H1 (cell line): ENCODE measurements at places on chromosomes 4 and X.
A peak's percentile ranks its signal among the peaks of the same experiment; 100 is the strongest.

GRCh38 chr4:38734446-38734845 lies 48.3 kb downstream of the TLR10 start:
- H3K36me3 ChIP-seq: no peaks in the 10 kb centered on the region
- H3K27ac ChIP-seq: no peak overlapping the region
- H3K4me3 ChIP-seq: no peak overlapping the region
- H3K27me3 ChIP-seq: no peaks in the 10 kb centered on the region

DNA sequence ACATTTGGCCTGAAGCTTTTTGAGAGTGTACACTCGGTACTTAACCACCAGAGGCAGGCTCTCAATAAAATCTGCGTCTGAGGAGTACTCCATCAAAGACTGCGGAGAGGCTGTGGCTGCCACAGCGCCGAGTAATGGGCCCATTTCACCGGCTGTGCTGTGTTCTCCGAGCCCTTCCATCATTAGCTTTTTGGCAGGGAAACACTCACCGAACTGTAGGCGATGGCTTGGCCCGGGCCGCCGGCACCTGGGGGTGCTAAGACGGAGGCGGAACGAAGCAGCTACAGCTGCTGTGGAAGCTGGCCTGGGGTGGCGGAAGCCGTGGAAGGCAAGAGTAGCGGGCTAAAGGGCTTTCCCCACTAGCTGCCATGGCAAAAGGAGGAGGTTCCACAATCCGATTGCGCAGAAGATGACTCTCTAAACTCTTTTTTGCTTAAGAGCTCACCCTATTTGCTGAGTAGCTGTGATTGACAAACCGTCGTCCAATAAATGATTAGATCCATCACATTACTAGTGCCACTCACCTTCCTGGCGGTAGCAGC lies 48.5 kb upstream of the PABPC1L2A start:
- peak; percentile 60 for DNase-seq
- H3K27me3 ChIP-seq: no peaks in the 10 kb centered on the region
- no peak overlapping the region for H3K27ac ChIP-seq
- H3K4me1 ChIP-seq: no peaks in the 10 kb centered on the region
- H3K36me3 ChIP-seq: no peaks in the 10 kb centered on the region
- peak overlapping the region; percentile 53 for H3K4me3 ChIP-seq

DNA sequence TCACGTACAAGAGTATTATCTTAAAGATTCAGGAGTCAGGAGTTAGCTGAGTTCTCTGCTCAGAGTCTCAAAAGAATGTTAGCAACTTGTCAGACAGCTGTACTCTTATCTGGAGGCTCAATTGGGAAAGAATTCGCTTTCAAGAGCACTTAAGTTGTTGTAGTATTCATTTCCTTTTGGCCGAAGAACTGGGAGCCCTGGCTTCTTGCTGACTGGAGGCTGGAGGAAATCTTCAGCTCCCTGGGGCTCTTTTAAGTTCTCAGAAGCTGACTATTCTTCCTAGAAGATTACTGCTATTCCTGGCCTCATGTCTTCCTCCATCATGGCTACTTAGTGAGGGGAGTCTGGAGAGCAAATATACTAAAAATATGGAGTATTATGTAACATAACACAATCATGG lies 587.2 kb downstream of the EPHA5 start:
- H3K4me3 ChIP-seq: no peak overlapping the region
- H3K4me1 ChIP-seq: no peaks in the 10 kb centered on the region
- no peak overlapping the region for H3K27ac ChIP-seq
- no peaks in the 10 kb centered on the region for H3K36me3 ChIP-seq

DNA sequence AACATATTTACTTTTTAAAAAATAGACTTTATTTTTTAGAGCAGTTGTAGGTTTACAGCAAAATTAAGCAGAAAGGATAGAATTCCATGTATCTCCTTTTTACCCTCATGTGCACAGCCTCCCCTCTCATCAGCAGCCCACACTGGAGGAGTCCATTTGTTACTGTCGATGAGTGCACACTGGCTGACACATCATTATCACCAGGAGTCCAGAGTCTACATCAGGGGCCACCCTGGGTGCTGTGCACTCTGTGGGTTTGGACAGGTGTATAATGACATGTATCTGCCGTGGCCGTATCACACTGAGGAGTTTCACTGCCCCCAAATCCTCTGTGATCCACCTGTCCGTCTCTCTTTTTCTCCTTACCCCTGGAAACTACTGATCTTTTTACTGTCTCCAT lies 26.3 kb downstream of the TBC1D14 start:
- no peaks in the 10 kb centered on the region for H3K4me1 ChIP-seq
- no peaks in the 10 kb centered on the region for H3K36me3 ChIP-seq
- H3K4me3 ChIP-seq: no peak overlapping the region
- H3K27me3 ChIP-seq: no peaks in the 10 kb centered on the region
- no peak overlapping the region for H3K27ac ChIP-seq

DNA sequence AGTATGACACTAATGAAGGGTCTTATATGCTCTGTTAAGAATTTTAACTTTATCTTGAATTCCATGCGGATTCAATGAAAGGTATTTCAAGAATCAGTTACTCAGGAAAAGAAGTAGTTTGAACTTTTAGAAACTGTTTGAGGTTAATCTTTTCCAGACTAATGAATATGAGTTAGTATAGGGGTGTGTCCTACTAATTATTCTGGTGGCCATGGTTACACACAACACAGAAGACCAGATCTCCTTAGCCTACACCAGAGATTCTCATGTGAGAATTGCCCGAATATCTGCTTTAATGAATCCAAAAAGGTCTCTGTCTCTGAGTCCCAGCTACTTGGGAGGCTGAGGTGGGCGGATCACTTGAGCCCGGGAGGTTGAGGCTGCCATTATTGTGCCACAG lies 100.4 kb downstream of the MMRN1 start:
- H3K27ac ChIP-seq: no peak overlapping the region
- no peaks in the 10 kb centered on the region for H3K36me3 ChIP-seq
- H3K4me3 ChIP-seq: no peak overlapping the region
- no peaks in the 10 kb centered on the region for H3K27me3 ChIP-seq
- DNase-seq: no peak

- H3K4me1 ChIP-seq: no peaks in the 10 kb centered on the region
- no peak for DNase-seq
- H3K4me3 ChIP-seq: no peak overlapping the region
- no peak overlapping the region for H3K27ac ChIP-seq
Observed at GRCh38 chr4:74100531-74100930, 1.5 kb upstream of the CXCL2 start.

DNA sequence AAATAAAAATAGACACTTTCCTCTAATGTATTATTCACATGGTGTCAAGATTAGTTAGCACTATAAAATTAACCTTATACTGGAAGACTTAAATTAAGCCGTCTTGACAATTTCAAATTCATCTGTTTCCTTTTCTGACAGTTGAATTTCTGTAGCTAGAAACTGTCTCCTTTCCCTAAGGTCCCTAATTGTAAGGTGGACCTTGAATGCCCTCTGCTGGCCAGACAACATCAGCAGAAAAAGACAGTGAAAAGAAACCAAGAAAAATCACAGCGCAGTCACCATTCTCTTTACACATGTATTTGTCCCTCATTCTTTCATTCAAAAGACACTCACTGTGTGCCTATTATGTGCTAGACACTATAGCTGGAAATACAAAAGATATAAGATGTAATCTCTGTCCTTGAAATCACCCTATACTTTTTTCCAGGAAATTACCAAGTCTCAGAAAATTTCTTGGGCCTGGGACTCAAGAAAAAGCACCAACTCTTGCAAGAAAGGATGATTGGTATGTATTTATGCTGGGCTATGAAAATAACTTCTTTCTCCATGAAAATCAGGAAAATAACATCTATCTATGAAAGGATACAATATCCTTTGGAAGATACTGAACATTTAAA lies 32.7 kb upstream of the AMBN start:
- H3K27ac ChIP-seq: no peak overlapping the region
- no peaks in the 10 kb centered on the region for H3K27me3 ChIP-seq
- no peaks in the 10 kb centered on the region for H3K4me1 ChIP-seq

DNA sequence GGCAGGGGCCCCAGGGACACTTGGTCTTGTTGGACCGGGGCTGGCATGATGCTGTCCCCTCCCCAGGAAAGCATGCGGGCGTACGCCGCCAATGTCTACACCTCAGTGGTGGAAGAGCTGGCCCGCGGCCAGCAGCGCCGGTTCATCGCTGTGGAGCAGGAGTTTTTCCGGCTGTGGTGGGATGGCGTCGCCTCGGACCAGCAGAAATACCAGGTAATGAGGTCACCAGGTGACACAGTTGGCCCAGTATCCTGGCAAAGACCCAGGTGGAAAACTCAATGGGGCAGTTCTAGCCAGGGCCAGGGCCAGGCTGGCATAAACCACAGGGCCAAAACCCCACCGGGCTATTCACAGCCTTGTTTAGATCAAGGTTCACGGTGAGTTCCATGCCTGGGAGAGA lies 1.5 kb downstream of the MAN2B2 start:
- H3K4me1 ChIP-seq: peaks cover 4% of the 10 kb centered on the region; the same call in 1 of the 2 replicates
- no peak overlapping the region for H3K27ac ChIP-seq
- peaks cover 12% of the 10 kb centered on the region; the same call in 1 of the 2 replicates for H3K36me3 ChIP-seq
- peaks cover 13% of the 10 kb centered on the region for H3K27me3 ChIP-seq

DNA sequence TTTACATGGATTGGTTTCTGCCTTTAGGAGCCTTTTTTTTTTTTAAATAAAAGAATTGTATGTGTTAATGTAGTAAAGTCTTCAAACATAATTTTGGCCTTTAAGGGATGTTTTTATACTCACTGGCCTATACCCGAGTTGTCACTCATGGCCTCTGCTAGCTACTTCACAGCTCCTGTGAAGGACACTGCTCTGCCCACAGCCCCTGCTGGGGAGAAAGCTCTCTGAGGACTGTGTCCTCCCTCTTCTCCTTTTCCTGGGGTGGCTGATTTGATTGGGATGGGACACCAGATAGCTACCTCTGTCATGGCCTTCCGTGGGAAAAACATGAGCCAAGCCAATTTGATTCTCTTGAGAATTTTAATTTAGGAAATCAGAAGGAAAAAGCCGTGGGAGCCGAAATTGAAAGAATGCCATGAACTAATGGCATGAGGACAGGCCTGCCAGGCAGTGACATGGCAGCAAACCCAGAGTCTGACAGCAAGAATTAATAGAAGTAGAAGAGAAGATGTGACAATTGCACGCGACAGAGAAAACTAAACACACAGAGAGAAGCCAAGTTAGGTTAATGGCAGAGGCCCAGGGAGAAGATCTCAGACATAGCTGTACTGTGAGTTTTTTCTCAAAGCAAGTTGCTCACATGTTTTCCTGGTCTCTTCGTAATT lies 81.4 kb downstream of the ARHGAP10 start:
- no peak overlapping the region for H3K27ac ChIP-seq
- no peak overlapping the region for H3K4me3 ChIP-seq
- no peak for DNase-seq
- no peaks in the 10 kb centered on the region for H3K27me3 ChIP-seq

GRCh38 chr4:77120886-77121508 lies 36.0 kb upstream of the CCNG2 start:
- H3K27ac ChIP-seq: no peak overlapping the region
- no peaks in the 10 kb centered on the region for H3K36me3 ChIP-seq
- H3K4me1 ChIP-seq: no peaks in the 10 kb centered on the region
- H3K27me3 ChIP-seq: no peaks in the 10 kb centered on the region
- no peak overlapping the region for H3K4me3 ChIP-seq
- DNase-seq: no peak

- no peak for DNase-seq
- H3K27me3 ChIP-seq: no peaks in the 10 kb centered on the region
- no peak overlapping the region for H3K4me3 ChIP-seq
- no peaks in the 10 kb centered on the region for H3K36me3 ChIP-seq
- no peak overlapping the region for H3K27ac ChIP-seq
Observed at GRCh38 chr4:2546286-2546823, 9.9 kb downstream of the FAM193A start.

GRCh38 chrX:15059474-15059873 lies 186.3 kb downstream of the MOSPD2 start:
- no peaks in the 10 kb centered on the region for H3K27me3 ChIP-seq
- H3K36me3 ChIP-seq: no peaks in the 10 kb centered on the region
- H3K27ac ChIP-seq: no peak overlapping the region
- DNase-seq: no peak

DNA sequence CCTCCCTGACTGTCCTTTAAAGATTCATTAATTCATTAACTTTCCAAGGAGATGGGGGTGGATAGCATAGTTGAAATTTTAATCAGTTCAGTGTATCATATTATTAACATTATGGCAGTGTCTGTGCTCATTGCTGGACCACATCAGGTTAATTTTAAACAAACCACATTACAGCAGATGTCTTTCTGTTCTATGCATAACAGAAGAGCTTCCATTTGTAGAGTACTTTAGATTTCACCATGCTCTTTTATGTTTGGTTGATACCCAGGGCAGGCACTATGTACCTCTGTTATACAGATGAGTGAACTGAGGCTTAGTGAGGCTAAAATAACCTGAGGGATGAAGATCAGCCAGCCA lies 41.1 kb downstream of the AFF2 start:
- no peaks in the 10 kb centered on the region for H3K36me3 ChIP-seq
- DNase-seq: no peak
- H3K27ac ChIP-seq: no peak overlapping the region
- H3K4me3 ChIP-seq: no peak overlapping the region
- peaks cover 7% of the 10 kb centered on the region for H3K4me1 ChIP-seq

- H3K27ac ChIP-seq: no peak overlapping the region
- H3K36me3 ChIP-seq: no peaks in the 10 kb centered on the region
- DNase-seq: no peak
- H3K4me1 ChIP-seq: peaks cover 12% of the 10 kb centered on the region; the same call in 1 of the 2 replicates
- no peaks in the 10 kb centered on the region for H3K27me3 ChIP-seq
- H3K4me3 ChIP-seq: no peak overlapping the region
Observed at GRCh38 chr4:39046249-39046648, 14.0 kb upstream of the TMEM156 start.

DNA sequence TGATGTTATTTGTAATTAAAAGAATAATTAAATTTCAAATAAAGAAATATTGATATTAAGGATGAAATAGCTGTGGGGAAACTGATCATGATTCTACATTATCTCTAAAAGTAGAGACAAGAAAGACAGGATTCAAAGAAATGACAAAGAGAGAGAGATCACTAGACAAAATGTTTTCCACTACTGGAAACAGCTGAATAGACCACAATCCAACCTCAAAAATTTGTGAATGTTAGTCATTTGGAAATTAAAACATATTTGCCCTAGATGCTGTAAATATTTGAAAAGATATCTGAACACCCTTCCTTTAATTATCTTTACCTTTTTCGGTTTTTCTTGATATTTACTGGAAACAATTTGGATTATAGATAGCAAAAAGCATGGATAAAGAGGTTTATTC lies 414.9 kb downstream of the CENPC start:
- H3K36me3 ChIP-seq: no peaks in the 10 kb centered on the region
- no peak for DNase-seq
- H3K4me1 ChIP-seq: no peaks in the 10 kb centered on the region
- no peak overlapping the region for H3K4me3 ChIP-seq

- no peaks in the 10 kb centered on the region for H3K4me1 ChIP-seq
- no peak overlapping the region for H3K27ac ChIP-seq
- H3K4me3 ChIP-seq: no peak overlapping the region
- DNase-seq: no peak
- H3K27me3 ChIP-seq: no peaks in the 10 kb centered on the region
Observed at GRCh38 chr4:90421161-90421560, 294.0 kb downstream of the CCSER1 start.

DNA sequence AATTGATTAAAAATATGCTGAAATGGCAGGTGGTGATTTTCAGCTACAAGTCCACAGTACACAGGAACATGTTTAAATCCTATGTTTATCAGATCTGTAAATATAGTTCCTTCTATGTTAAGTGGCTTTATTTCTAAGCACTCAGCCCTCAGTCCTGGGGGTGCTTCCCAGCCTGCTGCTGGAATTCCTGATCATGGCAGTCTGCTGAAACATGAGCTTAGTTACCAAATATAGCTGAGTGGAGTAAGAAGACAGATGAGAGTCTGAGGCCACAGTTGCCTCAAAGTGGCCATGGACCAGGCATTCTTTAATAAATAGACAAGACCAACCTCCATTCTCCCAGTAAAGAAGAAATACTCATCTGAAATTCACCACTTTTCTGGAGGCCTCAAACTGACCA lies 17.1 kb upstream of the DDX60 start:
- DNase-seq: no peak
- H3K36me3 ChIP-seq: no peaks in the 10 kb centered on the region
- H3K27me3 ChIP-seq: no peaks in the 10 kb centered on the region
- no peak overlapping the region for H3K4me3 ChIP-seq
- no peak overlapping the region for H3K27ac ChIP-seq
